ENCODE measurements at places on chromosomes 6 and 20. TPM values are rescaled to one million over a fixed set of nuclear protein-coding genes. Genes with fewer than 3 reads are reported as not detected.

The CDSN gene
- total RNA-seq = not detected

The SLC17A2 gene
- total RNA-seq = not detected

The POPDC3 gene
- total RNA-seq = 24.1 TPM

The KCNK15 gene
- 0.47 TPM for total RNA-seq

The CD40 gene
- total RNA-seq = 4.9 TPM

The SNRNP48 gene
- 5.4 TPM for total RNA-seq

The SLC16A10 gene
- 0.08 TPM for total RNA-seq

The FAM209A gene
- total RNA-seq = 0.55 TPM

The MRAP2 gene
- total RNA-seq = 1.1 TPM

All from A549 treated with ZK216348 at 1 μM for 4 hours (cell line).